ENCODE measurements at places on chromosomes 11 and 22.

DNA sequence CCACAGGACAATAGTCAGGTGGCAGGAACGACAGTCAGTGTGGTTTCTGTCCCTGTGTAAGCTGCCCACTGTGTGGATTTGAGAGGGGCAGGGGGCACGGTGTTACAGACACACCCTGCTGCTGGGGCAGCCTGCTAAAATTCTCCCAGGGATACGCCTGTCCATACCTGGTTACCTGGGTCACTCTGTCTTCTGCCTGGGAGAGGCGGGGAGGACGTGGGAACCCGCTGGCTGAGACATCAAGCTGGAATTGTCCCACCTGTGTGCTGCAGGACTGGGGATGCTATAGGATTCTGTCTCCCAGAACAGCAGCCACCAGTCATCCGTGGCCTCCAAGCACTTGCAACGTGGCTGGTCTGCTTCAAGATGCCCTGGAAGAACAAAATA is 63.8 kb upstream of the LINC01488 start:
- DNase-seq: no peak

DNA sequence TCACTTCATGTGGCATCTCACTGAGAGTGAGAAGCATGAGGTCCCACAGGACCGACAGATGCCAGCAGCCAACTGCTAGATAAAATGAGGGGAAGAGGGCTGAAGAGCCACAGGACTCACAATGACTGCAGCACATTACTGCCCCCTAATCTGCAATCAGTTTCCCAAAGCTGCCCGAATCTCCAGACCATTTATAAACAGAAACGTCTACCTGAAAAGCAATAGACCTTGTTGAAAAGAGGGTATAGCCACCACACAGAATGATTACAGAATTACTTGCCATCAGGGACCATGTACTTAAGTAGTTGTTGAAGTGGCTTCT is 12.4 kb upstream of the TEF start:
- DNase-seq: no peak

DNA sequence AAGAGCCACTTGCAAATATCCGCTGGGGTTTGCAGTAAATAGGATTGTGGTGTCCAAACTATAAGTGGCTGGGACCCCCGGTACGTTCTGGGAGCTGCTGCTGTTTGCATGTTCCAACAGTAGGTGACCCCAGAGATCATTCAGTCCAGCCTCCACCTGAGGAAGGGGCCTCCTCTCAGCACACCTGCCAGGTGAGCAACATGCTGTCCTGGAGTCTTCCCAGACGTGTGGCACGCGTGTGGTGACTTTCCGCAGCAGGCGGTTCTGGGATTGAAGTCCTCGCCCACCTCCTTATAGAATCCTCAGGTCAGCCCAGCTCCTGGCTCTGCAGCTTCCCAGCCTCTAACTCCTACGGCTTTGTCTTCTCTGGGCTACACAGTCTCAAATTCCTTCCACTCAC is 6.7 kb downstream of the P2RX3 start:
- DNase-seq: no peak

DNA sequence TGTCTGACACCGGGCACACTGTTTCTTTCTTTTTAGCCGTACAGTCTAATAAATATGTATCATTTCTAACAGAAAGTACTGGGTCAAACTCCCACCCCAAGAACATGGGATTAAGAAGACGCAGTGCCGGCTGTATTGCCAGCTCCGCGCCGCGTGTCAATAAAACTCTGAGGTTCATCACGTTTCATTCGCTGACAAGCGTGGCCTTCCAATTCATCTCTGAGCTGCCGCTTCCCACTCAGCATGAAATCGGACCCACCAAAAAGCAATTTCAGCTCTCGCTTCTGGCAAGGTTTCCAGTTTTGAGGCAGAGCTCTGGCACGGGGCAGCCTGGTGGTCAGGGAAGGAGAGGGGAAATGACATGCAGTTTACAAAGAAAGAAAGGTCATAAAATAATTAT is 819.8 kb downstream of the OPCML start:
- no peak for DNase-seq

DNA sequence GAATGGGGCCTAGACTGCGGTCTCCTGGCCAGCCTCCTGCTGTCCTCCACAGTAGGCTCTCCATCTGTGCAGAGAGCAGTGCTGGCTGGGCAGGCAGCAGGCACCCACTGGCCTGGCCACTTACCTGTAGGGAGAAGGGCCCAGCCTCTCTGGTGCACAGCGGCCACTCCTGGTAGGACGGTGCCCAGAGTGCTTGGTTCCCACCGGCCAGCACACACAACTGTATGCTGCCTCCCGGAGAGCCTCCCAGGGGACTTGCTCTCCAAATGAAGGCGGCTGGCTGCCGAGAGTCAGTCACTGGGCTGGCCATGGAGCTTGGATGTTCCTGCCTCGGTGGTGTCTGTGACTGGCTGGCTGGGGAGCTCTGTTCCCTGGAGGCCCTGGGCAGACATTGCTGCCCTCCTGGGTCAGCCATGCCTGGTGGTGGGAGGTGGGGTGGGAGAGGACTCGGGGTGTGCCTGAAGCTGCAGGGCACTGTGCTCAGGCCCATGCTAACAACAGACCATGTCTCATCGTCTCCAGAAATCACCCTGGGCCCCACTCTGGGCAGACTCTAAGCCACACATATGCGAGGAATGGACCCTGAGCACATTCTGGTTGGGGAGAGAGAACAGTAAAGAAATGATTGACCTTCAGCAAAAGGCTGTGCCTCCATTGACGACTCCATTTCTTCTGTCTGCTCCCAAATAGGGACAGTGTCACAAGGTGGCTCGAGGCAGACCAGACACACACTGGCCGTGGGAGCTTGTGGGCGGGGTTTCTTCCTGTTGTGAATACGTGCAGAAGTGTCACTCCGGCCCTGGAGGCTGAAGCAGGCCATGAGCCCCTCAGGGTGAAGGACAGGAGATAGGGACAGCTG is 350.8 kb downstream of the TBC1D22A start:
- DNase-seq: no peak
